Left ventricle myocardium superior (tissue), 1 donor: ENCODE measurements at places on chromosomes 11 and 22. TPM values are rescaled to one million over a fixed set of nuclear protein-coding genes. Genes with fewer than 3 reads are reported as not detected.

DNA sequence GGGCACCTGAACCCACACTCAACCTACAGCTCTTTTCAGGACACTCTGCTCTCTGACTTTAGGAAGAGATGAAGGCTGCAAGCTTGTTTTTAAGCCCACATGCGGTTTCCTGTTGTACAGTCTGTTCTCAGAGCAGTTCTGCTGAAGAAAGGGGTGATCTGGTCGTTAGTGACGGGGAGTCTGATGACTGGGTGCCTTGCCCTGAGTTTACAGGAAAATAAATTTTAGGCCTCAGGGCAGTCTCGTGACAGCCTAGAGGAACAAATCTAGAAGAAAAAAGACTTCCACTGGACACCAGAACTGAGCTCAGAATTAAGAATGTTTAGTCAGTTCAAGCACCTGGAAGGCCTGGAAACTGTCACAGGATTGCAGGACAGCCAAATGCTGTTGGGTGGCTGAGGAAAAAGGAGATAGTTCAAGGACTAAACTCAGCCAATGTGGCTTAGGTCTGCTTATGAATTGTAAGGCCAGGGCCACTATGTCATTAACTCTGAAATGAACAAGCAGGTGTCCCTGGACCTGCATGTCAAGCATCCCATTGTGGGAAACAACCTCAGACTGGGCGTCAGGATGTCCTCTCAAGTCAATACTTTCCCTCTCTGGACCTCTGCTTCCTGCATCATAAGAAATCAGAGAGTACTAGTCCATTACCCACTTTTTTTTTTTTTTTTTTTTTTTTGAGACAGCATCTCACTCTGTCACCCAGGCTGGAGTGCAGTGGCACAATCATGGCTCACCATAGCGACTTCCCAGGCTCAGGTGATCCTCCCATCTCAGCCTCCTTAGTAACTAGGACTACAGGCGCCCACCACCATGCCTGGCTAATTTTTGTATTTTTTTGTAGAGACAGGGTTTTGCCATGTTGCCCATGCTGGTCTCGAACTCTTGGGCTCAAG, 5.7 kb downstream of the PIK3IP1 start:
- DNase-seq: no peak

GRCh38 chr11:113073290-113073953, 112.2 kb downstream of the NCAM1 start:
- DNase-seq: peak; percentile 34

- no peak for DNase-seq
Measured at GRCh38 chr11:19676475-19677380, 35.9 kb upstream of the NAV2 start.

DNA sequence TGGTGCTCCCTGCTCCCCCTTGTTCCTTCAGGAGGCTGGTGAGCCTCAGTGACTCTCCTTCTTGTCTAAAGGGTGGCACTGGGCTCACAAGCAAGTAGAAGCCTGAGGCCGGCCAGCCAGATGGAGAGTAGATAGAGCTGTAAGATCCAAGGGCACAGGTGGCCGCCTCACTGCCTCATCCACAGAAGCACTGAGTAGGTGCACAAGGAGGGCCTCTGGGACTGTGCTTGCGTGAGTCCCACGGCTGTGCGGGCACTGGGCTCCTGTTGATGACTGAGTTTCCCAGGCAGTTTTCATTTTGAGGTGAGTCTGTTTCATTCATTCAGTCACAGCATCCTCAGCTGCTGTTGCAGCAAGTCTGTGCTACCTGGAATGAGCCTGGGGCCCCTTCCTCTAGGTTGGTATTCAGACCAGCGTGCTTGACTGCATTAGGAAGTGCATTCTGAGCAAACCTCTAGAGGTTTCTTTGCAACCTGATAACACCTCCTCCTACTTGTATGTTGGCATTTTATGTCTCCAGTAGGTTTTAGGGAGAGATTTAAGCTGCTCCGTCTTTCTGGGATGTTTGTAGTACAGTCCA, 184.0 kb downstream of the TBC1D22A start:
- no peak for DNase-seq

- peak; percentile 33 for DNase-seq
Measured at GRCh38 chr11:67275606-67276409, 9.5 kb downstream of the GRK2 start.

GRCh38 chr11:122746050-122746478, 90.5 kb downstream of the UBASH3B start:
- no peak for DNase-seq

Gene POTEH
- not detected for total RNA-seq

Gene DGKZ
- 71.7 TPM for total RNA-seq

Gene SLC22A25
- total RNA-seq: not detected

DNA sequence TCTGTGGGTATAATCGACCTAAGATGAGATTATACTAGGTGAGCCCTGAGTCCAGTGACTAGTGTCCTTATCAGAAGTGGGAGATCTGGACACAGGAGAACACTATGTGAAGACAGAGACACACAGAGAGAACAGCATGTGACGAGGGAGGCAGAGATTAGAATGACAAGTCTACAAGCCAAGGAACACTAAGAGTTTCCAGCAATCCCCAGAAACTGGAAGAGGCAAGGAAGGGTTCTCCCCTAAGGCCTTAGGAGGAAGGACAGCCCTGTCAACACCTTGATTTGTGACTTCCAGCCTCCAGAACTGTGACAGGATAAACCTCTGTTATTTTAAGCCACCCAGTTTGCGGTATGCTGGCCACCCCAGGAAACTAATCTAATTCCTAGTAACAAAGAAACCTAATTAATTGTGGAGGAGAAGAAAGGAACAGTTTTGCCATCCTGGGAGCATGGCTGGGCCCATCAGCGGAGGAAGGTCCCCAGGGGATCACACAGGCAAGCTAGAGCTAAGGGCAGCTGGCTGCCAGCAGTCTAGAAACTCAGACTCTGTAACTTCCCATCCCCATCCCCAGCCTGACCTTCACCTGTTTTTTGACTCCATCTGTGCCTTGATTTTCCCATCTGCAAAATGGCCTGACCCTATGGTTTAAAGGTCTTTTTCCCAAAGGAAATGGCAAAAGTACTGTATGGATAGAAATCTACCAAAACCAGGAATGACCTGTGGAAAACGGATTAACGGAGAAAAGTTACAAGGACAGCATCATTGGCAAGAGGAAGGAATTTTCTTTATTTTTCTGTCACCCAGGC, 10.3 kb upstream of the THOC5 start:
- DNase-seq: no peak

DNA sequence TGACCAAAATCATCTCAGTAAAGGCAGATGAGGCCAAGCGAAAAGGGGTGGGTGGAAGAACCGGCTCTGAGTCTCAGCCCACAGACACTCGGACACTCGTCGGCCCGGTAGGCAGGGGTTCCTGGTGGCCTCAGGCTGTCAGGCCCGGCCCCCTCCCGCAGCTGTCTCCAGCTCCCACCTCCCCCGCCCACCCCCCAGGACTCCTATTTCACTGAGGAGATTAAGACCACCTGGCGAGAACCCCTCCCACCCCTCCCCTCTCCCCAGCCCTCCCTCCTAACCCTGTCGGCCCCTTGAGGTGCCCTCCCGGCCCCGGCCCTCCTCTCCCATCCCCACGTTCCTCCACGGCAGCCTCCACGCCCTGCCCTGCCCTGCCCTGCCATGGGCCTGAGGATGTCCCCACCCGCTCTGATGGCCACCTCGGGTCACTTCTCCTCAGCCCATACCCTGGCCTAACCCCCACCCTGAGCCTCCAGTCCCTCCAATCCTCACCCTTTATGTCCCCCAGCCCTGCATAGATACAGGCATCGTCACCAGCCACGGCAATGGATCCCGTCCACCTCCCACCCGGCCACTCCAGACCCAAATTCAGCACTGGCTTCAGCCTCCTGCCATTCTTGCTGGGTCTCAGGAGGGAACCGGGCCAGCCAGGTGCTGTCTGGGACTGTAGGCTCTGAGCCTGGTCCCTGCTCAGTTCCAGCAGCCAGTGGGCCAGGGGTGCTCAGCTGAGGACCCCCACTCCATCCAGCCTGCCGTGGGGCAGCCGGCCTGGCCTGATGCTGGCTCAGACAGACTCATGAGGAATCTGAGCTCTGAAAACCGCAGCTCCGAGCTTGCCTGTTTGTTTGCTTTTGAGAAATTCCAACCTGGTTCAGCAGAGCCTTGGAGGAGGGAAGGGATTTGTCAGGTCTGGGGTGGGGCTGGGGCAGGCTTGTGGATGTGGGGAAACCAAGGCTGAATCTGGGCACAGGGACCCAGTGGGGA, 9.8 kb upstream of the TBX1 start:
- DNase-seq: no peak

GRCh38 chr11:6233984-6234386, 451 bp downstream of the FHIP1B start:
- no peak for DNase-seq

DNA sequence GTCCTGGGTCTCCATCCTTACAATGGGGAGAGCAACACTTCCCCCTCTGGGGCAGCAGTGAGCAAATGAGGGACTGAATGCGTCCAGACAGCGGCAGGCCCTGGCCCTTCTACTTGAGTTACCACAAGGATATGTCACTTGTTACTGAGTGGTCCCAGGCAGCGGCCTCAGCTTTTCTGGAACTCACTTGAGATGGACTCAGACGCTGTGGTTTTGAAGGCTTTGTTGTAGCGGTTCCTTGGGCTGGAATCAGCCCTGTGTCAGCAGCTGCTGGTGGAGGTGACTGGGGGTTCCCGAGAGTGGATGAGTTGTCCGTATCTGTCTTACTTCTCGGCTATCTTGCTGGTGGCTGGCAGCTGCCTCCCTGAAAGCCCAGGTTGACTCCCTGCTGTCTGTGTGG, 77.0 kb downstream of the MICAL2 start:
- DNase-seq: no peak

Gene APLNR
- 21.0 TPM for total RNA-seq

Gene UCP3
- total RNA-seq: 11.9 TPM

GRCh38 chr11:76756341-76756741, 26.8 kb upstream of the TSKU start:
- DNase-seq: no peak

DNA sequence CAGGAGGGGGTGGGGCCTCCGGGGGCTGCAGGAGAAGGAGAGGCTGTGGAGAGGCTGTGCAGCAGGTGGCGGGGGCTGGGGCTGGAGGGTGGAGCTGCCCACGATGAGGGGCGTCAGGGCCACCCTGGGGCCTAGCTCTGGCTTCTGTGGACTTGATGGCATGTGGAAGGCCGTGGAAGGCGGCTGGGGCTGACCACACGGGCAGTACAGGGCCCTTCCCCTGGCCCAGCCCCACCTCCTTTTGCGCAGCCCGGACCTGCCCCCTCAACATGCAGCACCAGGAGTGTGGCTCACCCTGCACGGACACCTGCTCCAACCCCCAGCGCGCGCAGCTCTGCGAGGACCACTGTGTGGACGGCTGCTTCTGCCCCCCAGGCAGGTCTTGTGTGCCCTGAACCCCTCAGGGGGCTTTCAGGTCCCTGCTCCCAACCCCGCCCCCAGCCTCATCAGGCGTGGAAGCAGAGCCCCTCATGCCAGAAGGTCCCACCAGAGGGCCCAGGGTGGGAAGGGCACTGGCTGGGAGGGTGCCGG, 6.1 kb downstream of the MUC5B start:
- DNase-seq: peak; percentile 17

- DNase-seq: no peak
Measured at GRCh38 chr11:119808407-119809185, 79.6 kb upstream of the NECTIN1 start.

Gene THRSP
- 1.1 TPM for total RNA-seq

DNA sequence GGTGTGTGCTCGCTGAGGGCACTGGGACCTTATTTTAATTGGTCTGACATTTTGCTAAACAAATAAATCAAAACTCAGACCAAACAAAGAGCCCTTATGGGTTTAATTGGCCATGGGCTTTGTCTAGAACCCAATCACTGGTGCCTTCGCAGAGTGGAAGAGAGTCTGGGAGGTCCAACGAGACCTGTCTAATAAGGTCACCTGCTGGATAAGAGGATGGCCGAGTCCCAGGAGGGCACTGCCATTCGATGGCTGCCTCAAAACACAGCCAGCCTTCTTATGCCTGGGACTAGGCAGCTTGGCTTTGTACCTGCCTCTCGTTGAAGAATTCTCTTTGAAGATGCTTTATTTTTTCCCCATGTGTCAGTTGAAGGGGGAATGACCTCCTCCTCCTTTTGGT, 171.1 kb downstream of the CEP164 start:
- DNase-seq: no peak

Gene TBX10
- 0.37 TPM for total RNA-seq

DNA sequence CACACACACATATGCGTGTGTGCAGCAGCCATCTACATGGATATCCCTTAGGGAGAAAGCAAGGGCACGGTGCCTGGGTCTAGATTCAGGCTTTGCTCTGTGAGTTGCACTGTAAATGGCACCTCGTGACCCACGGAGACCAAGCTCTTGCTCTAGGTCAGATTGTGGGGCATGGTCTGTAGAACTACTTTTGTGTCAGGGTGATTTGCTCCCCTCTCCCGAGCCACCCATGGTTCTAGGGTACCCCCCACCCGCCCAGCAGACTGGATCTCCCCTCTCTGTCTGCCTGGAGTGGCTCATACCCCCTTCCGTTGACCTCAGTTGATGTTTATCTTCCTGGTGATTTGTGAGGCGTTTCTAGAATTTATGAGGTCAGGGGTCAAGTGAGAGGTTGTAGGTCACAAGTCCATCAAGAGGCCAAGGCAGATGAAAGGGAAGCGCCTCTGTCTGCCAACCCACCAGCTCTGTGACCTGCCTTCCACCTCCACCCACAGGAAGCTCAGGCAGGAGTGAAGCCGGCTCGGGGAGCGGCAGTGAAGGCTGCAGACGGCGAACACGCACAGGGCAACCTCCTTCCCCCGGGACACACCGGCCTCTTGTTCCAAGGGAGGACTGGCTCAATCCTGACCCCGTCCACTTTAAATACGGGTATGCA, 76.2 kb upstream of the TTLL12 start:
- peak; percentile 43 for DNase-seq

- DNase-seq: no peak
Measured at GRCh38 chr11:125504580-125504979, 8.5 kb upstream of the FEZ1 start.
